Umbilical cord (tissue), 2 donors: ENCODE measurements at places on chromosomes 16 and 17.

GRCh38 chr17:78824240-78824639 lies 16.4 kb downstream of the USP36 start:
- DNase-seq = no peak

- no peak for DNase-seq
Measured at GRCh38 chr16:31485571-31485970, 2.6 kb downstream of the SLC5A2 start.

- no peak for DNase-seq
Measured at GRCh38 chr16:89847051-89847939, 19.0 kb downstream of the SPIRE2 start.

GRCh38 chr16:27254262-27254811 lies 14.2 kb downstream of the NSMCE1 start:
- DNase-seq = no peak

- DNase-seq = no peak
Measured at GRCh38 chr17:40371261-40371929, 6.9 kb upstream of the GJD3 start.

- DNase-seq = no peak
Measured at GRCh38 chr17:12709063-12709462, 43.4 kb downstream of the MYOCD start.

GRCh38 chr16:85566561-85567100 lies 46.5 kb upstream of the GSE1 start:
- no peak for DNase-seq

GRCh38 chr17:81486199-81486810 lies 26.3 kb downstream of the ACTG1 start:
- DNase-seq = no peak

GRCh38 chr17:37779554-37779953 lies 34.7 kb upstream of the HNF1B start:
- no peak for DNase-seq

DNA sequence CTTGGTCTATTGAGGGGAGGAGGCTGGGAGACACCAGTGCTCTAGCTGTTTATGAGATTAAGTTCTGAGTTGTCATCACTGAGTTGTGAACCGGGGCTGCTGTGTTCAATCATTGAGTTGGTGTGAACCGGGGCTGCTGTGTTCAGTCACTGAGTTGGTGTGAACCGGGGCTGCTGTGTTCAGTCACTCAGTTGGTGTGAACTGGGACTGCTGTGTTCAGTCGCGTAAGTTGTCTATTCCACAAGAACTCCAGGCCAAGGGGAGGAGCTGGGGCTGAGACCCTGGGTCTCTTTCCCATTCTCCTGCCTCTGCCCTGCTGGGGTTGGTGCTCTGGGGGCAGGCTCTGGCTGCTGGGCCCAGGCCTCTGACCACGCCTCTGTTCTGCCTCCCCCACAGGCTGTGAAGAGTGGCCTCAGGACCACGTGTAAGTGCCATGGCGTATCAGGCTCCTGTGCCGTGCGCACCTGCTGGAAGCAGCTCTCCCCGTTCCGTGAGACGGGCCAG lies 24.5 kb downstream of the WNT9B start:
- no peak for DNase-seq
